Left kidney (tissue), 8 donors: ENCODE measurements at places on chromosomes 12 and 14.

DNA sequence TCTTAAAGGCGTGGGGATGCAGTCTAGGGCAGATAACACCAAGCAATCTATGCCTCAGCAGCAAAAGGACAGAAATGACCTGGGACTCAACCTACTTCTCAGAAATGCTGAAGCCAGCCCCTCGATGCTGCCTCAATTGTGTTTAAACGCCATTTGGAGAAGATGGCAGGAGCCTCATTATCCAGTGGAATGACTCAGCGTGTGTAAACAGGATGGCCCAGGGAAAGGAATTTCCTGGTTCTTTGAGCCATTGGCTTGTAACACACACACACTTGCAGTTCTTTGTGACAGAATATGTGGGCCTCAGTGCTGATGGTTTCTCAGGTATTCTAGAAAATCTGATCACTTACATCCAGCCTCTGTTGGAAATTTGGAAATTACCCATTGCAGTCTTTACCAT is 154.3 kb downstream of the NTF3 start:
- DNase-seq: no peak

GRCh38 chr12:71041476-71041875 is 116.3 kb downstream of the TSPAN8 start:
- no peak for DNase-seq

DNA sequence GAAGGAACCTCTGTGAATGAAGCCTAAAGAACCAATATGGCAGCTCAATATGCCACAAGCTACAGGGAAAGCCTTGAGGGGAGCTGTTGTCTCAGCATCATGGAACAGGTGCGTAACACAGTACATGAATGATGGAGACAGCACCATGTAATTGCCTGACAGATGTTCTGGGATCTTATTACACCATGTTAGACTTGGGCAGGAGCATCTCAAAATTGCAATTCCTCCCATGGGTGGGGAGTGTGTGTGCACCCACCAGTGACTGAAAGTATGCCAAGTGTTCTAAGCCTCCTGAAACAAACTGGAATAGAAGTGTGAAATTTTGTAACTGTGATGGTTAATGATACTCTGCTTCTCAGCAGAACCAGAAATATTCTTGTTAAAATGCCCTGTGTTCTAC is 151.0 kb upstream of the SRRM4 start:
- no peak for DNase-seq

DNA sequence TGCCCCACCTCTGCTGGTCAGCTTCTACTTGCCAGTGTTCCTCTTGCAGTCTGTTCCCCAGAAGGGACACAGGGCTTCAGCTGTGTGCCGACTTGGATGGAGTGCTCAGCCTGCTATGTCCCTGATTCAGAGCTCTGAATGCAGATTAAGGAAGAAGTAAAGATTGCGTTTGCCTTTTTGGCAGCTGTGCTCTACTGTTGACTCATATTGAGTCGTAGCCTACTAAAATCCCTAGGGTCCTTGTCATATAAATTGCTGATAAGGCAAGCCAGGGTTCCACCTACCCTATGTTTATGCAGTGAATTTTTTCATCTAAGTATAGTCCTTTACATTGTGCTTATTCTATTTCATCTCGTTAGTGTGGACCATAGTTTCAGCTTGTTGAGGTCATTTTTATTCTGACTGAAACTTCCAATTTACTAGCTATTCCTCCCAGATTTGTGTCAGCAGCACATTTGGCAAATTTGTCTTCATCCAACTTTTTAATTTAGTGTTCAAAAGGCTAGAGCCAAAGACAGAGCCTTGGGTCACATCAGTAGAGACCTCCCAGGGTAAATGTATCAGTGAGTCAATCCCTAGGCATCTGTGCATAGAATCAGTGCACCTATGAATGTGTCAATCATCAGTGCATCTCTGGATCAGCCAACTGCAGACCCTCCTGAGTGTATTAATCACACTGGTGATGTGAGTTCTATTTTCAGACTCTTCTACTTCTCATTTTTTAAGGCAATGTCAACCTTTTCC is 31.9 kb downstream of the CACNA1C start:
- no peak for DNase-seq

DNA sequence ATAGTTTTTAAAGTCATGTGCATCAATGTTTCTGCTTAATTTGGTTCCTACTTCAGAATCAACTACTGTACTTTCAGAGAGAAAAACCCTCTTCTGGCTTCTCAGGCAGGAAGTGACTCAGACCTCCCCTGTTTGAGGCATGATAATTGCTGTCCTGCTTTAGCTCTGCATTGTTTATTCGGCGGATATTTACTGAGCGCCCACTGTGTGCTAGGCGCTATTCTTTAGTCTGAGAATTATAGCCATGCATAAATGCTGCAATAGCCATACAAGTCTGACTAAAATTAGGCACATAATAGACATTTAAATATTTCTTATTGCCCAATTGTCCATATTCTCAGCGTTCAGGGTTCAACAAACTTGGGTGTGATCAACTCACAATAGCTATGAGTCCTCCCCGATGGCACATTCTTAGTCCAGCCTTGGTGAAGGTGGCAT is 6.1 kb upstream of the AMIGO2 start:
- DNase-seq: no peak

DNA sequence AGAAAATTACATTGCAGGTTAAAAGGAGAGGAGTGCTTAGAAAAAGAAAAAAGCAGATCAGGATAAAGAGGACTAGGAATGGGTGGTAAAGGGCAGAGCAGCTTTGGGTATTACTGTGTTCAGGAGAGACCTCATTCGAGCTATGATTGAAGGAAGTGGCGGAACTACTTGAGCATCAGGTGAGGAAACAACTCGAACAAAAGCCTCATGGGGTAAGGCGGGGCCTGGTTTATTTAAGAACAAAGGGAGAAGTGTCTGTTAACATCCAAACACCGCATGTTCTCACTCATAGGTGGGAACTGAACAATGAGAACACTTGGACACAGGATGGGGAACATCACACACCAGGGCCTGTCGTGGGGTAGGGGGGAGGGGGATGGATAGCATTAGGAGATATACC is 444.6 kb upstream of the CCDC196 start:
- no peak for DNase-seq

DNA sequence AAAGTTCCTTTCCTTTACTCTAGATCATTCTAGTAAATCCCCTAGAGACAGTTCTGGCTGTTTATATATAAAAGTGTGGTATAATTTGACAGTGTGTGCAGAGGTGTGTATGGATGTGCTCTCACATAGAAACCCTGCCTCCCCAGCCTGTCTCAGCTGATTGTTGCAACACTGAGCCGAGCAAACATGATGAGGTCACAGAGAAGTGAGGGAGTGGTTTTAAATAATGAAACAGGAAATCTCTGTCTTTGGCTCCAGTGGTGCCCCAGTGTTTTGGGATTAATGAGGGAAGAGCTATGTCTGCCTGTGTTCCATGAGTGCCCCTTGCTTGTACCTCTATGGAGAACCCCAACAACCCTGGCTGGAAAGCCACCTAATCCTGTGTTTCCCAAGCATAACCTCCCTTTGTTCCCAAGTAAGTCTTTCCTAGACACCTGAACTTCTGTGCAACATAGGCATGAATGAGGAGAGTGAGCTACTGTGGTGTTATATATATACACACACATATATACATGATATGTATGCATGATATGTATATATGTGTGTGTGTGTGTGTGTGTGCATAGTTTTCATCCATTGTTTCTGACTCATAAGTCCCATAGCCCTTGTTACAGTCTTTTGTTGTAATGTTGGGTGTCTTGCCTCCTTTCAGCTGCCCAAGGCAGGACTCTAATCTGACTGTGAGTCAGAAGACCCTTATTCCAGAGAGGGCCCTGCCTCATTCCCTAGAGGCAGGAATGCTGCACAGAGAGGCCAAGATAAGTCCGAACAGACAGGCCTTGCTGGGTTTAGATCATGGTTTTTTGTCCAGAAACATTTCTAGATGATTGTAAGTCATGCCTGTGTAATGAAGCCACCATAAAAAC is 18.0 kb downstream of the TRAF3 start:
- DNase-seq: no peak

- DNase-seq: no peak
These were observed 296.5 kb downstream of the ERC1 start for GRCh38 chr12:1287446-1287975.

DNA sequence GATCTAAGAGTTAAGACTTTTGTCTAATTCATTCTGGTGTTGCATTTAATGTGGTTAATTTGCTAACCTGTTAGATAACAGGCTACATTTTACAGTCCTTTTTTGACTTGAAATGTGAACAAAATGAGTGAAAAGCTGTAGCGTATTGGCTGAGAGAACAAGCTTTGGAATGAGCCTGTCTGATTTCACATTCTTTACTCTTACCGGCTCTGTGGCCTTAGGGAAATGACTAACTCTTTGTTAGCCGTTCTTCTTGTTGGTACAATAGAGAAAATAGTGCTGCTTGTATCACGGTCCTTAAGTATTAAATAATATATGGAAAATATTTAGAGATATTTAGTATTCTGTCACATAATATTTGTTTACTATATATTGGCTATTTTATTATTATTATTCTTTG is 1.9 kb downstream of the MNAT1 start:
- DNase-seq: no peak

- no peak for DNase-seq
These were observed 41.2 kb downstream of the TMEM116 start for GRCh38 chr12:111971800-111972199.

GRCh38 chr12:100801320-100801719 is 6.7 kb downstream of the ANO4 start:
- DNase-seq: no peak

GRCh38 chr14:68978172-68978911 is 760 bp downstream of the ACTN1 start:
- DNase-seq: peak; percentile 61

- DNase-seq: no peak
These were observed 1702.6 kb upstream of the FLRT2 start for GRCh38 chr14:83827383-83827782.

GRCh38 chr14:94079891-94080620 is 946 bp downstream of the DDX24 start:
- DNase-seq: no peak

- DNase-seq: no peak
These were observed 898 bp downstream of the SDSL start for GRCh38 chr12:113422886-113423669.

DNA sequence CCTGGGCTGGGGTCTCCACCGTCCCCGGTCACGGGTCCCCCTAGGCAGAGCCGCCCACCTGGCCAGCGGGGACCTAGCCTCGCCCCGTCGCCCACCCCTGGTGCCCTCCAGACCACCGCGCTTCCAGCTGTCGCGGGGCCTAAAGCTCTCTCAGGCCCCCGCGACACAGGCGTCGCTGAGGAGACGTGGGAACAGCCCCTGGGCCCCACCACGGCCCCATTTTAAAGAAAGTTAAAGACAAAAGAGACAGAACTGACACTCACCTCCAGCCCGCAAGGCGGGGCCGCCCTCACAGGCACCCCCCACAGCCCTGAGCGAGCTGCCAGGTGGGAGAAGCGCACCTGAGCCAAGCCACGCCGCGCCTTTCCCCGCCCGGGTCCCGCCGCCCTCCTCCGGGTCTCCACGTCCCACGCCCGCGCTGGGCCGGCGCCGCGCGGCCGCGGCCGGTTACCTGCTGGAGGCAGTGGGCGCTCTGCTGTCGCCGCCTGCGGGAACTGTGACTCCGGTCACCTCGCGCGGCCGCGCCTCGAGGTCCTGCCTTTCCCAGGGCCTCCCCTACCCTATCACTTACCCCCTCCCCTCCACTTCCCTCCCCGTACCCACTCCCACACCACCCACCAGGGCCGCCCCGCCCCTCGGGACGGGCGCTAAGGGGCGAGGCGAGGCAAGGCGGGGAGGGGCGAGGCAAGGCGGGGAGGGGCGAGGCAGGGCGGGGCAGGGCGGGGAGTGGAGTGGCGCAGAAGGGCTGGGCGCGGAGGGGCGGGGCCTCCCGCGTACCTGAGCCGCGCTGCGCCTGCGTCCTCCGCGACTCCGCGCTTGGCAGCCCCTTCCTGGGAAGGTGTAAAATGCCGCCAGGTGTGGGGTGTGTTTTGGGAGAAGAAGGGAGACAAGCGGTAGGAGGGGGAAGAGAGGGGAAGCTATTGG is 31.2 kb downstream of the TC2N start:
- DNase-seq: peak; percentile 44

DNA sequence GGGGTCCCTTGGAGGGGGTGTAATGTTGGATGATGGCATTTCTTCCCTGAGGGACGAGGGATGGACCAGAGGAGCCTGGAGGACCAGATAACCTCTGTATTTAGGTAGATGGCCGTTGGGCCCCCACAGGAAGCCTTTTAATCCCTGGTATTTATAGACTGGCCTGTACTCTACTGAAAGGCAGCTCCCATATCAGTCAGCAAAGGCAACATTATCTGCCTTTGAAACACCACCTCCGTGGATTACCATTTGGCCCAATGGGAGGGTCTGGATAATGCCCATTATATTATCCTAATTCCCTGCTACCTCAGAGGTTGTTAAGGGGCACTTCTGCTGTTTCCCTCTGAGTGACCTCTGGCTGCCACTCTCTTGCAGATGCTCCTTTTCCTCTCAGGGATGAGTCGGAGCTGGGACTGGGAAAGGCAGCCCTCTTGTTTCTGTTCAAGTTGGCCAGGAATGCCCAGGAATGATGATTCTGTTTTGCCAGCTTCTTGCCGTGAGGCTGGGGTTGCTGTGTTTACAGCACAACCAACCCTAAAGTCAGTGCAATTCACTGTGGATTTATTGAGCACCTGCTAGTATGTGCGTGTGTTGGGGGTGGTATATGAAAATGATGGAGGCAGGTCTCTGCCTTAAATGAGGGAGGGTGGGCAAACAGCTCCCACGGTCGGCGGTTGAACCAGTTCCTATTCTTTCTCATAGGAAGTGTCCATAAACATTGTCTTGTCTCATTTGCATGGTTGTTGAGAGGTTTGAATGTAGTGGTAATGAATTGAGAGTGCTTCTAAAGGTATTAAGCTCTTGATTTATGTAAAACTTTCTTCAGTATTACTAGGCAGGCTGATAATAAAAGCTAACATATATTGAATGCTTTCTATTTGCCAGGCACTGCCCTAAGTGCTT is 18.1 kb downstream of the SUSD6 start:
- DNase-seq: no peak

DNA sequence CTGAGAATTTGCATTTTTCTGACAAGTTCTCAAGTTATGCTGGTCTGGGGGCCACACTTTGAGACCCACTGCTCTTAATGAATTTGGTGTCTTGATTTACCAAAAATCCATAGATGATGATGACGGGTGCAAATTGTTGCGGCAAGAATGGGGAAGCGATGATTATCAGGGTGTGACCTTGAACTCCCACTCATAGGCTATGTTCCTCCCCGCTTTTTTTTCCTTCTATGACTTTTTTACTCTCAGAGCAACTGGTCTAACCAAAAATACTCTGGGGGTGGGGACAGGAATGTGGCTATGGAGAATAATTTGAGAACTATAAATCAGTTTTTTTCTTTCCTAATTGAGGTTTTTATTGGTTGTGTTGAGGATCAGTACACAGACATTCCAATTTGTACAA is 83.6 kb downstream of the PPFIBP1 start:
- DNase-seq: no peak

DNA sequence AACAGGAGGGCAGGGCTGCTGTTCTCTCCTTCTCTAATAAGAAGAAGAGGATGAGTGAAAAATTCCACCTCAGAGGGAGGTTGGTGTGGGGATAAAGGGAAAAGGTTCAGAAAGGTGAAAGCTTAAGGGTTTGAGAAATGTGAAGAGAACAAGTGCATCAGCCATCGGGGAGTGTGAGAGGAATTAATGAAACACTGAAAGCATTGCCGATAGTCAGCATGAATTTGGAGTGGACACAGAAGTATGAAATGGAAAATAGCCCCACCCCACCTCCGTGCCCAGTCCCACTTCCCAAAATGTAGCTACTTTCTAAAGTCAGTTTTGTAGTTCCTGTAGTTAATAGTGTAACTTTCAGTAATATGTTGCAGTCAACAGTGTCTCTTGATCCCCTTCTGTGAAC is 33.4 kb downstream of the DIP2B start:
- no peak for DNase-seq
